RWPE2 (cell line): ENCODE measurements at places on chromosomes 2 and 18.

DNA sequence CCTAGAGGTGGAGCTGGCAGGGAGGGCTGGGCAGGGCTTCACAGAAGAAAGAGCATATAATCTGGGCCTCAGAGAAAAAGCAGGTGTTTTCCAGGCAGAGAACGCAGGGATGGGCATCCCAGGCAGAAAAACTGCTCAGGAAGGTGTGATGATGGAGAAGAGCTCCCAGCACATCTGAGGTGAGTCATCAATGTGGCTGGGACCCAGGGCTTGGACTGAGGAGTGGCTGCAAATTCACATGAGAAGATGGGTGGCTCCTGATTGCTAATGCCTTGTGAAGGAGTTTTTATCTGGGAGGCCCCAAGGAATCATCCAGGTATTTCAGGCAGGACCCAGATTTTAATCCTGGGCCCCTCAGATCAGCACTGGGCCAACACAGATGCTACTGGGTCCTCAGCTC lies 10.2 kb downstream of the IL1F10 start:
- no peaks in the 10 kb centered on the region for H3K36me3 ChIP-seq
- H3K27ac ChIP-seq, result peak overlapping the region; percentile 86
- peaks cover 30% of the 10 kb centered on the region for H3K4me1 ChIP-seq

- H3K27me3 ChIP-seq, result no peaks in the 10 kb centered on the region
- no peak for DNase-seq
- H3K4me1 ChIP-seq, result peaks cover 43% of the 10 kb centered on the region
- H3K36me3 ChIP-seq, result peaks cover 48% of the 10 kb centered on the region
These were observed 2.8 kb upstream of the TUBA4B start for GRCh38 chr2:219250049-219250781.

GRCh38 chr2:176865336-176865735 lies 347.3 kb upstream of the HNRNPA3 start:
- peaks cover 6% of the 10 kb centered on the region for H3K27me3 ChIP-seq
- no peak overlapping the region for H3K4me3 ChIP-seq
- no peak overlapping the region for H3K27ac ChIP-seq

GRCh38 chr18:75574187-75574586 lies 146.7 kb upstream of the SMIM21 start:
- H3K36me3 ChIP-seq, result no peaks in the 10 kb centered on the region
- H3K27me3 ChIP-seq, result no peaks in the 10 kb centered on the region
- no peak overlapping the region for H3K27ac ChIP-seq
- H3K4me3 ChIP-seq, result no peak overlapping the region
- no peaks in the 10 kb centered on the region for H3K4me1 ChIP-seq

DNA sequence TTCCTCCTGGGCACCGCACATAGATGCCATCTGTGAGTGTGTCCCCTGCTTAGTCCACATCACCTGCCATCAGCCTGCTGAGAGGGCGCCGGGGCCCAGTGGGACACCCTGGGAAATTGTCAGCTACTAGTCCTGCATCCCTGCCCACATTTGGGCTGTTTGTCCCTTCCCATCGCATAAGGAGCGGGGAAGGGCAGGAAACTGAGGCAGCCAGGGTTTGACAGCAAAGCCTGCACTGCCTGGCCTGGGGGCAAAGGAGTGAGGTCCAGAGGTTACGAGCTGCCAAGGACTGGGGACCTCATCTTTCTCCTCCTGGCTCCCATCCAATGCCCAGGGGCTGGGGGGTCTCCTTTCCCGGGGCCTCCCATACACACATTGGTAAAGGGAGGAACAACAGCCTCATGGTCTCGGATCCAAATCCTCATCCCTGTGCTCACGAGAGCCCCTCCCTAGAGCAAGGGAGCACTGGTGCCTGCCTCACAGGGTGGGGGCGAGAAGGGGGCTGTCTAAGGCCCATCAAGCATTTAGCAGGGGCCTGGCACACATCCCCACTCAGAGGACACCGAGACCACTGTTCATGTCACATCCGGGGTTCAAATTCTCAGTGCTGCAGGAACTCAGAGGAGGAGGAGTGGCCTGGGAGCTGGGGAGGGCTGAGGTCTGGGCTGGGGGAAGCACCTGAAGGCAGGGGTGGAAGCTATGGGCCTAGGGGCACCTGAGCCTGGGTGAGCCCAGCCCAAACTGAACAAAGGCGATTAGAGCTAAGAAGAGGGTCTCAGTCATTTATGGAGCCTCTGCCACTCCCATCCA lies 113.8 kb downstream of the SMAD7 start:
- H3K27me3 ChIP-seq, result no peaks in the 10 kb centered on the region
- peak; percentile 42 for DNase-seq
- peak overlapping the region; percentile 93 for H3K27ac ChIP-seq
- peaks cover 62% of the 10 kb centered on the region for H3K4me1 ChIP-seq
- H3K36me3 ChIP-seq, result no peaks in the 10 kb centered on the region
- no peak overlapping the region for H3K4me3 ChIP-seq

DNA sequence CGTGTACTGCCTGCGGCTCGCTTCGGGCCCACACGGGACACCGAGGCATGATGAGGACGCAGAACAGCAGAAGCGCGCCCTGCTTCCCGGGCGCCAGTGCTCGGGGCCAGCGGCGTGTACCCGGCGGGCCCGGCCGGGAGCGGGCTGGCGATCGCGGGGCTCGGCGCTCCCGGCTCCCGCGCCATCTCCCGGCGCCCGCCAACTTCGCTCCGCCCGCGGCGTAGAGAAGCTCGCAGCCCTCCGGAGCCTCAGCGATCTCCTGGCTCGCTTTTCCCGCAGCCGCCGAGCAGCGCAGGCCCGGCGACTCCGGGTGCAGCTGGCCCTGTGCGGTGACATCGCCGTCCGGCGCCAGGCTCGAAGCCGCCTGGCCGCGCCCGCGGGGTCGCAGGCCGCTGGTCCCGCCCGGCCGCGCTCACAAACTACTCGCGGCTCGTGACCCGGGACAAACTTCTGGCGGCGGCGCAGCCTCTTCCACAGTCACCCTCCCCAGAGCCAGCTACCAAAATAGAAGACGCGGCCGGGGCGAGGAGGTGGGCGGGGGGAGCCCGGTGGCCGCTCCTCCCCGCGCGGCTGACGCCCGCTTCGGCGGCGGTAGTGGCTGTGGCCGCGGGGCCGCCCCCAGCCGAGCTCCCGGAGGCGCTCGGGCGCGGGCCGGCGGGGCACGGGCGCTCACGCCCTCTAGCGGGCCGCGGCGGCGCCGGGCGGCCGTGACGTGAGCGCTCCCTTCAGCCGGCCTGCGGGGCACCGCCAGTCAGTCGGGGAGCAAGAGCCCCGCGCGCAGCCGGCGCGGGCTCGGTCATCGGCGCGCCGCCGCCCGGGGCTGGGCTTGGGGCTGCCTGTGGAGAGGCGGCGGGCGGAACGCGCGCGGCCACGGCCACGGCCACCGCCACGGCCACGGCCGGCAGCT lies at the start of gene PTPRM:
PTPRM (plus strand) TSS at position 750 of the 907 bp plus-strand sequence. CDS start 503 bp downstream, outside the sequence.
- peak; percentile 69 for DNase-seq
- peak within 1 kb of the TSS; percentile 99 for H3K4me3 ChIP-seq
- no peaks in the 10 kb centered on the region for H3K4me1 ChIP-seq
- H3K27me3 ChIP-seq, result no peaks in the 10 kb centered on the region

DNA sequence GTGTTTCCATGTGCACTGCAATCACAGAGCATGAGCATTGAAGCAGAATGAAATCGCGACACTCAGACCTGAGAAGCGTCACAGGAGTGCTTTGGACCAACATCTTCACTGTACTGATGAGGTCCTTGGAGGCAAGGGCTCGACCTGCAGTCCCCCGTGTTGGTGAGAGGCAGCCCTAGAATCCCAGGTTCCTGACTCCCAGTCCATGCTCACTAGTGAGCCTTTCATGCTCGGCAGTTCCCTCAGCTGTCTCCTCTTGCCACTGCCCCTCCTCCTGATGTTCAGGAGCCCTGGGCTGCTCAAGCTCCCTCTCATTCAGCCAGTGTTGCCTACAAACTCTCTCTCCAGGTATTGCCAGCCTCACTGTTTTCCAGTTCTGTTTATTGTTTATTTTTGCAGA lies 291.4 kb downstream of the DYSF start:
- no peaks in the 10 kb centered on the region for H3K27me3 ChIP-seq
- H3K4me3 ChIP-seq, result no peak overlapping the region
- DNase-seq, result no peak
- H3K36me3 ChIP-seq, result no peaks in the 10 kb centered on the region

GRCh38 chr18:34321066-34321465 lies 96.4 kb upstream of the NOL4 start:
- H3K36me3 ChIP-seq, result no peaks in the 10 kb centered on the region
- H3K27me3 ChIP-seq, result no peaks in the 10 kb centered on the region
- no peak for DNase-seq
- H3K4me3 ChIP-seq, result no peak overlapping the region
- no peak overlapping the region for H3K27ac ChIP-seq
- H3K4me1 ChIP-seq, result no peaks in the 10 kb centered on the region

- no peak overlapping the region for H3K27ac ChIP-seq
- no peak for DNase-seq
- no peaks in the 10 kb centered on the region for H3K36me3 ChIP-seq
- no peaks in the 10 kb centered on the region for H3K4me1 ChIP-seq
- no peaks in the 10 kb centered on the region for H3K27me3 ChIP-seq
These were observed 50.2 kb downstream of the SKA1 start for GRCh38 chr18:50424877-50425690.

GRCh38 chr2:8402222-8402621 lies 279.6 kb upstream of the ID2 start:
- no peaks in the 10 kb centered on the region for H3K4me1 ChIP-seq
- H3K27ac ChIP-seq, result no peak overlapping the region
- no peaks in the 10 kb centered on the region for H3K27me3 ChIP-seq
- no peaks in the 10 kb centered on the region for H3K36me3 ChIP-seq

GRCh38 chr2:137255990-137256389 lies 490.6 kb downstream of the THSD7B start:
- peak overlapping the region; percentile 93 for H3K27ac ChIP-seq
- DNase-seq, result no peak
- H3K4me1 ChIP-seq, result peaks cover 43% of the 10 kb centered on the region
- no peak overlapping the region for H3K4me3 ChIP-seq

GRCh38 chr2:207692206-207693065 lies 19.0 kb upstream of the CCNYL1 start:
- no peak for DNase-seq
- H3K4me1 ChIP-seq, result no peaks in the 10 kb centered on the region
- no peaks in the 10 kb centered on the region for H3K27me3 ChIP-seq

GRCh38 chr18:46321955-46322354 lies 217.8 kb downstream of the HAUS1 start:
- peaks cover 47% of the 10 kb centered on the region for H3K4me1 ChIP-seq
- no peaks in the 10 kb centered on the region for H3K27me3 ChIP-seq
- no peaks in the 10 kb centered on the region for H3K36me3 ChIP-seq

GRCh38 chr2:20637147-20637546 lies 13.8 kb downstream of the HS1BP3 start:
- no peak overlapping the region for H3K4me3 ChIP-seq
- H3K4me1 ChIP-seq, result peaks cover 31% of the 10 kb centered on the region
- H3K36me3 ChIP-seq, result no peaks in the 10 kb centered on the region
- DNase-seq, result no peak
- no peaks in the 10 kb centered on the region for H3K27me3 ChIP-seq

DNA sequence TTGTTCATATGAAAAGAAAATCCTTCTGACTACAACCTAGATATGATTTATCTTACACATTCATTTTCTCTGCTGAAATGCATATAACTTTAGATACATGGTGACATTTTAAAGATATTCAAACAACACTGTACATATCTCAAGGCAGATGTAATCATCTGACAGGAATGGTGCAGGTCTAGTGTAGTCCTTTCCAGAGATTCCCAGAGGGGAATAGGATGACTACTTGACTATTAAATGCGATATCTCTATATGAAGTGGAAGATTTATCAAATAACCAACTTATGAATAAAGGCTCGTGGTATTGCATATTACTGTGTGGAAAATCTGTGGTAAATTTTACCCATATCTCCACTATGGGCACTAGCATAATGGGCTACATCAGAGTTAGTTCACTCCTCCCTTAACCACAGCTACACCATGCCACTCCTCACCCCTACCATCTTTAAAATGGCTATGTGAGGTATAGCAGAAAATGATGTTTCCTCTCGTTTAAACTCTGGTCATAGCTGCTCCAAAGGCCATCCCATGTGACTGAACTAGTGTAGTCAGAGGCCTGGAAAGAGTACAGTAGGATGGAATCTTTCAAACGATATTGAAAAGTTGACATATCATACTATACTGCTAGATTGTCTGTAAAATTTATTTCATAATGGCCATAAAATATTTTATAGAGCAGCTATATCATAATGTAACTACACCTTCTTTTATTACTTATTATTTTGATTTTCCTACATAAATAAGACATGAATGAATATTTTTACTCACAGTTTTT lies 9.1 kb upstream of the ITPRID2 start:
- peaks cover 18% of the 10 kb centered on the region for H3K4me1 ChIP-seq
- no peak overlapping the region for H3K27ac ChIP-seq
- H3K36me3 ChIP-seq, result no peaks in the 10 kb centered on the region

DNA sequence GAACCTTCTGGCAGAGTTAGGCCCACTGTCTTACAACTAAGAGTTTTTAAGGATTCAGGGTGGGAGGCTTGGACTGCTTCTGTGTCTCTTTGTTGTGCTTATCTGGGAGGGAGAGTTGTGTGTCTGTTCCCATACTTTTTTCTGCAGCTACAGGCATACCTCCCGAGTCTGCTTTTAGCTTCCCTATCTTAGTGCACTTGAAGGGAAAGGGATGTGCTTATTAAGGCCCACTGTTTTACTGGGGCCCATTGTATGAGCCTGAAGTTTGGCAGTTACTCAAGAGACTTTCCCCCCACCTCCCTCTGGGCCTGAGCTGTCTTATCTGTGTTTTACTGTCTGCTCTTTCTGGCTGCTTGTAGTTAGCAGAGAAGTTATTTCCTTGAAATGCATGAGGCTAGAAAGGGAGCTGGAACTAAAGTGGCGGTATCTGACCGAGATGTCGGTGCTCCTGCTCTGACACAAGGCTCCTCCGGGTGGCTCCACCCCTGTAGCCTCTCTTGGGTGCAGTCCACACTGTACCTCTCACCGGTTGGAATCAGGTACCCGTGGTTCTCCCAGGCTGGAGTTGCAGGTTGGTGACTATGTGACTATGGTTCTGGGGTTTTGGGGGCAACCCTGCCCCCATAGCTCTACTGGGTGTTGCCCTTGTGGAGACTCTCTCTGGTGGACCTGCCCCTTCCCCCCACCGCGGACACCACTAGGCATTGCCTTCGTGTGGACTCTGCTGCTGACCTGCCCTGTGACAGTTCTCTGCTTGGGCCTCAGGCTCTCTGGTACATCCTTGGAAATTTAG lies 12.9 kb downstream of the UBR3 start:
- no peaks in the 10 kb centered on the region for H3K27me3 ChIP-seq
- no peak overlapping the region for H3K4me3 ChIP-seq
- no peak for DNase-seq
- no peaks in the 10 kb centered on the region for H3K36me3 ChIP-seq
- H3K4me1 ChIP-seq, result no peaks in the 10 kb centered on the region

DNA sequence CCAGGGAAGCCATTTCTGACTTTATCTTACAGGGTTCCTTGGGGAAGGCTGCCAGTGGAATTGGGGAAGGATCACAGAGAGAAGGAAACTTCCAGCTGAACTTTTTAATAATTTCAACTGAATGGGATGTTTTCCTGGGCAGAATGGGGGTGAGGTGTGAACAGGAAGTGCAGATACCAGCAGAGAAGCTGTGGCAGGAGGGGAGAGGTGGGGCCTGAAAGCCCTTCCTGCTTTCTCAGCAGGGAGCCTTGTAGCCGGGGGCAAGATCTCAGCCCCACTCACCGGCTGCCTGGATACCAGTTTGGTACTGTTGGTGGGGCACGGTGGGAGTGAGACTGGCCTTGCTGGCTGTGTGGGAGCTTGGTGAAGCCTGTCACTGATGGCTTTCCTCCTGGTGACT lies 170.5 kb downstream of the ZBTB7C start:
- DNase-seq, result no peak
- no peaks in the 10 kb centered on the region for H3K36me3 ChIP-seq
- H3K27ac ChIP-seq, result no peak overlapping the region
